OCI-LY7 (cell line): ENCODE measurements at places on chromosomes 11 and 22. TPM values are rescaled to one million over a fixed set of nuclear protein-coding genes. Genes with fewer than 3 reads are reported as not detected.

DNA sequence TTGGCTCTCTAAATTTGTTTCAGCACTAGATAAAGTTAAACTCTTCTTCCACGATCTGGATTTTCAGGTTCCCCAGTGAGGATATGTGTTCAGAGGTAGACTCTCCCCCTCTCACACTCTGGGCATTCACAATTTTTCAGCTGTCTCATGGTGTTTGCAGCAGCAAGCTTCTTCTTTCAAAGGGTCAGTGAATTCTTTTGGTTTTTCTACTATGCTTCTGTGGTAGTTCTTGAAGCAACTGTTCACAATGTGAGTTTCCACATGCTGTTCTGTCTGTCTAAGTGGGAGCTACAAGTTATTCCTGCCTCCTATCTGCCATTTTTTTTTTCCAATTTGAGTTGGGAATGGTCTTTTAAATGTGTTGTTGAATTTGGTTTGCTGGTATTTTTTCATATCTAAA lies 25.4 kb downstream of the CNTF start:
- DNase-seq = no peak

- DNase-seq = no peak
Observed at GRCh38 chr11:94111660-94112059, 17.0 kb upstream of the PANX1 start.

GRCh38 chr22:41257696-41258095 lies 17.0 kb upstream of the CHADL start:
- DNase-seq = no peak

DNA sequence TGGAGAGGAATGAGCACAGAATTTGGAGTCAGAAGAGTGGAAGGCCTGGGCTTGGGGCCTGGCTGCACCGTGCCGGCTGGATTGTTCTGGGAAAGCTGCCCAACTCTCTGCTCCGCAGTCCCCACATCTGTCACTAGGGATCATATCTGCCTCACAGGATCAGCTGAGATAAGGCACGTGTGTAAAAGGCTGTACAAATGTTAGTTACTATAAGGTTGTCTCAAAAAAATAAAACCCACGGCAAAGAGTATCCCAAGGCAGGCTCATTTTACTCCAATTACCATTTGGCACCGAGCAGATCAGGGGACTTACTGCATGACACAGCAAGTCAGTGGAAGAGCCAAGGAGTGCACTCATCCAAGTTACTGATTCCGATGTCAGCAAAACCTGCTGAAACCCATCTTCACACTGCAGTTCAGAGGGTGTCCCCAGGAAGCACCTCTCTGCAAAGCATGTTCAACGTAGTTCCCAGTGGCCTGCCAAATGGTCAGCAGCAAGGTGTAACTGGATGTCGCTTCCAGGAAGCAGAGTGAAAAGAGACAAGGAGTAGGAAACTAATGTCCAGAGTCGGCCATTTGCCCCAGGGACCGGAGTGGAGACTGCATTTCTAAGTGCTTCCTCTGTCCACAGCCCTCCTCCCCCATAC lies 18.1 kb upstream of the MRTFA start:
- no peak for DNase-seq

- no peak for DNase-seq
Observed at GRCh38 chr11:126502982-126503381, 147.5 kb downstream of the ST3GAL4 start.

GRCh38 chr11:109869536-109869935 lies 223.7 kb upstream of the ZC3H12C start:
- DNase-seq = no peak

DNA sequence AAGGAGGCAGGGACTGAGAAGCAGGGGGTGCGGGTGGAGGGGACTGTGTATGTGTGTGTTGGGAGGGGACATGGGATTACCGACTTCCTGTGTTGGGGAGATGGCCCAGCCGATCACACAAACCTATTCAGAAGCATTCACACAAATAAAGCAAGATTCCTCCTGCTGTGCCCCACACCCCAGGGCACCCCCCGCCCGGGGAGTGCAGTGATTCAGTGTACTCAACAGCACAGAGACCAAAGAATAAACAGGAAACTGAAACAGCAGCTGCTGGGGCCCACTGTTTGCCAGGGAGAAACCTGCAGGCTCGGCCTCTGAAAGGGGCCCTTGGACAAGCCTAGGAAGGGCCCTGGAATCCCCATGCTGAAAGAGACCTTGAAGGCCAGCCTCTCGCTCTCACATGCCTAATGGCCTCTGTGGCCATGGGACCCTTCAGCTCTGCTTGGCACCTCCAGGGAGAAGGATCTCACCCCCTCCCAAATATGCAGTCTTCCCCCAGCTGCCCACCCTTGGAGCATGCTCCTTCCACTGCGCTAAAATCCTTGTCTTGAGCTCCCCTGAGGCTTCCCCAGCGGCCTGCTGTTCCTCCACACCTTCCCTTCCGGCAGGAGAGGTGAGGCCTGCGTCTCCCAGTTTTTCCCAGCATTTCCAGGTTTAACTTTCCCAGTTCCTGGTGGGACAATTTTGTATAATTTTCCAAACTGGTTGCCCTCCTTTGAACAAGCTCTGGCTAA lies 72.9 kb downstream of the CSNK2A3 start:
- DNase-seq = peak; percentile 43

DNA sequence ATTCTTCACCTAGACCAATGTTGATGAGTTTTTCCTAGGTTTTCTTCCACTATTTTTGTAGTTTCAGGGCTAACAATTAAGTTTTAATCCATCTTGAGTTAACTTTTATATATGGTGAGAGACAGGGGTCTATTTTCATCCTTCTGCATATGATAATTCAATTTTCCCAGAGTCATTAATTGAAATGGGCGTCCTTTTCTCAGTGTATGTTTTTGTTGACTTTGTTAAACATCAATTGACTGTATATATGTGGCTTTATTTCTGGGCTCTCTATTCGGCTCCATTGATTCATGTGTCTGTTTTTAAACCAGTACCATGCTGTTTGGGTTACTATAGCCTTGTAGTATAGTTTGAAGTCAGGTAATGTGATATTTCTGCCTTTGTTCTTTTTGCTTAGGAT lies 282.1 kb downstream of the INSC start:
- DNase-seq = no peak

DNA sequence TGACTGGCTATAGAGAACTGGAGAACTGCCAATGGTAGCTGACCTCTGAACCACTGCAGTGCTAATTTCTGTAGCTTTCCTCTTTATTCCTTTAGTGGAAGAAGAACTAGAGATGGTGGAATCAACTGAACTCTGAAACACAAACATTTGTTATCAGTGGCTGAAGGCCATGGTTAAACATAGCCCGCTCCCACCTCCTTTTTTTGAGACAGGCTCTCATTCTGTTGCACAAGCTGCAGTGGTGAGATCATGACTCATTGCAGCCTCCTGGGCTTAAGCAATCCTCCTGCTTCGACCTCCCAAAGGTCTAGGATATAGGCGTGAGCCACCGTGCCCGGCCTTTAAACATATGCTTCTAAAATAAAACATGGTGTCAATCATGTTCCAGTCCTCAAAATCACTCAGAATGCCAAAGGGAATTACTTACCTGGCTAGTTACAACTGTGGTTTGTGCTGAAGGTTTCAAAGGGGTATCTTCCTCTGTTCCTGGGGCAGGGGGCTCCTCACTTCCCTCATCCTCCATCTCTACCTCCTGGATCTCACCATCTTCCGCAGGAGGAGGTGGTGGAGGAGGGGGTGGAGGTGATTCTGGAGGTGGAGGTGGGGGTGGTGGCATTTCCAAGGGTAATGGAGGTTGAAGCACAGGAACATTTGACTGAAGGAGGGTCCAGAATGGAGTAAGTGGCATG lies 9.0 kb upstream of the AGBL2 start:
- DNase-seq = no peak

GRCh38 chr11:132414451-132414850 lies 1044.0 kb downstream of the NTM start:
- no peak for DNase-seq

DNA sequence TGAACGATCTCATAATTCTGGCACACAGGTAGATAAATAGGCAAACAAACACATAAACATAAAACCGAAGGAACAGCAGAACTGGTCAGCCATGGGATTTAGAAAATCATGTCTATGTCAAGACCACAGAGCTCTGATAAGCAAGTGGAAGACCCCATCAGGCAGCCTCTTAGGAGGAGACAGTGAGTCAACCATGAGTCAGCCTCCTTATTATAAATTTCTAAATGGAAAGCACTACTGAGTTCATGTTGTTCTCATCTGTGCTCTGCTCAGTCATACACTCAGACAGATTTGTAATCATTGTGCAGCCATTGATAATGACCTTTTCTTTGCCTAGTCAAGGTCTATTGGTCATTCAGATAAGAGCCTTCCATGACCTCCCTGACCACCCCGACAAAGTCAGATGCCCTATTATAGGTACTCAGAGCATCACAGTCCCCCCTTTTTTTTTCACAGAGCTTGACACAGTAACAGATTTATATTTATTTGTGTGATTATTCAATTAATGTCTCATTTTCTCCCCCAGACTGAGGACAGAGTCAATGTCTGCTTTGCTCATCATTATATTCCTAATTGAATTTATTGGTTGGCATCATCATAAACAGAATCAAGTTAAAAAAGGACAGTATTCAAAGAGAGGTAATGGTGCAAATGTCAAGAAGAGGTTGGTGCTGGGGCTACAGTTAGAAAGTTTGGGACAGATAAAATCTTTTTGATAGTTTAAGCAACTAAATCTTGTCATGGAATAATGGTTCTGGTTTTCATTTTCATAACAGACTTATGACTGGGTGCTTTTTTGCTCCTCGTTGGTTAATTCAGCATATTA lies 579.7 kb upstream of the CCDC90B start:
- no peak for DNase-seq

GRCh38 chr11:10824888-10825287 lies 16.2 kb upstream of the EIF4G2 start:
- DNase-seq = peak; percentile 48

Gene MYOD1
- total RNA-seq = not detected in 2 replicates

Gene MFRP
- not detected in 2 replicates for total RNA-seq

Gene CEP126
- 5.9 and 7.3 TPM in 2 replicates for total RNA-seq

Gene GAB2
- 1.3 and 1.4 TPM in 2 replicates for total RNA-seq

Gene OR5A1
- not detected in 2 replicates for total RNA-seq
